ENCODE measurements at places on chromosomes 12 and 14.

- DNase-seq, result no peak
These were observed 52.0 kb downstream of the NOS1 start for GRCh38 chr12:117309276-117309925.

DNA sequence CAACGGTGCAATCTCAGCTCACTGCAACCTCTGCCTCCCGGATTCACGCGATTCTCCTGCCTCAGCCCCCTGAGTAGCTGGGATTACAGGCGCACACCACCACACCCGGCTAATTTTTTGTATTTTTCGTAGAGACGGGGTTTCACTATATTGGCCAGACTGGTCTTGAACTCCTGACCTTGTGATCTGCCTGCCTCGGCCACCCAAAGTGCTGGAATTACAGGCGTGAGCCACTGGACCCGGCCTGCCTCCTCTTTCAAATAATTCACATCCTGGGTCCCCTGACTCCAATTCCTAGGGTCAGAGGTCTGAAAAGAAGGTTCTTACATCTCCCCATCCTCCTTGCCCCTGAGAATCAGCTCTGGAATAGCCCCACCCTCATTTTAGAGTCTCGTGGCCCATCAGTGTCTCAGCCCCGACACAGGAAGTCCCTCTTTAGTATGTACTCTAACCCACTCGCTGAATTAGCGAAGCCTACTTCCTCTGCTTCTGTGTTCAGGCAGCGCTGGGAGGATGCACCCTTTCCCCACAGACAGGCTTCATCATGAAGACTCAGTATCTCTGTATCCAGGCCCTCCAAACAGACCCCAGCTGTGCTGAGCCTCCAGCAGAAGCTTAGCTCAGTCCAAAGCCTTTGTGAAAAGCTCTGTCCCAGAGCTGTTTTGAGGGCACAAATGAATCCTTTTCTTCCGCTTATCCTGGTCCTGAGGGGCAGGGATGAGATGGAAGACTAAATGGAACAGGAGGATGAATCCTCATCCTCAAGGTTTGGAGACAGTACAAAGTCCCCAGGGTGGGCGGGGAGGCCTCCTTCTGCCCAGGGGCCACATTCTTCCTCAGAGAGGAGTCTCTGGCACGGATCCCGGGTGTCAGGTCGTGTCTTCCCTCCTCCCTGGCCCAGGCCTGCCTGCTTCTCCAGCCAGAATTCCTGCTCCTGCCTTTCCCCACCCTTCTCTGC is 3.5 kb downstream of the LPAR5 start:
- no peak for DNase-seq

GRCh38 chr12:90953956-90954421 is 987 bp downstream of the CCER1 start:
- DNase-seq, result no peak

GRCh38 chr12:67747869-67748742 is 99.6 kb downstream of the DYRK2 start:
- no peak for DNase-seq

DNA sequence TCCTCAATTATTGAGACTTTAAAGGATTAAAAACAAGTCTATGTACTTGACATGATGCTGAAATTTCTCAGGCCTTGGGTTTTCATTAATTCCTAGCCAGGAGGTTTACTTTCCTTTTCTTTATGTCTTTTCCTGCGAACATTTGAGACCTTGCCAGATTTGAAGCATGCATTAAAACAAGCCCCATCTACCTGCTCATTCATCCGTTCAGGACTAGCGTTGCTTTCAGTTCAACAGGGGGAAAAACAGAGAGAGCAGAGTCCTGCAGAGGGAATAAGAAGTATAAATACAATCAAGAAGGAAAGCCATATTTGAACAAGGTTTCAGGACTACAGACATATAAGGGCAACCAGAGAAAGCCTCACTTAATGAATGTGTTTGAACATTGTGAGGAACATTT is 542.4 kb downstream of the DIO2 start:
- no peak for DNase-seq

DNA sequence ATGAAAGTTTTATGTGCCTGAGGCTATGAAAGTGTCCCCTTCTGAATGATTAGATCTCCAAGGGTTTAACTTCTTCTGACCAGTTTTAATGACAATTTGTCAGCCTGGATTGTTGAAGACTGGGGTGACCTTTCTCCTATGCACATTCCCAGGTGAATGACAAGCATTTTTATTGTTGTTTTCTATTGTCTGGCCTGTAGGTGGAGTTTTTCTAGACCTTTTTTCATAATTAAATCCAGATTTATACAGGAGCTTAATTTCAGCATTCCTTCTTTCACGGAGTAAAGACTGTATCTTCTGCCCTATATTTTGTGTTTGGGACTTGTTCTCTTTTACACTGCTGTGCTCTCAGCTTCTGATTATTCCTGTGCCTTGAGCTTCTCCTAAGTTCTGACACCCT is 125.0 kb upstream of the FAR2 start:
- DNase-seq, result no peak

DNA sequence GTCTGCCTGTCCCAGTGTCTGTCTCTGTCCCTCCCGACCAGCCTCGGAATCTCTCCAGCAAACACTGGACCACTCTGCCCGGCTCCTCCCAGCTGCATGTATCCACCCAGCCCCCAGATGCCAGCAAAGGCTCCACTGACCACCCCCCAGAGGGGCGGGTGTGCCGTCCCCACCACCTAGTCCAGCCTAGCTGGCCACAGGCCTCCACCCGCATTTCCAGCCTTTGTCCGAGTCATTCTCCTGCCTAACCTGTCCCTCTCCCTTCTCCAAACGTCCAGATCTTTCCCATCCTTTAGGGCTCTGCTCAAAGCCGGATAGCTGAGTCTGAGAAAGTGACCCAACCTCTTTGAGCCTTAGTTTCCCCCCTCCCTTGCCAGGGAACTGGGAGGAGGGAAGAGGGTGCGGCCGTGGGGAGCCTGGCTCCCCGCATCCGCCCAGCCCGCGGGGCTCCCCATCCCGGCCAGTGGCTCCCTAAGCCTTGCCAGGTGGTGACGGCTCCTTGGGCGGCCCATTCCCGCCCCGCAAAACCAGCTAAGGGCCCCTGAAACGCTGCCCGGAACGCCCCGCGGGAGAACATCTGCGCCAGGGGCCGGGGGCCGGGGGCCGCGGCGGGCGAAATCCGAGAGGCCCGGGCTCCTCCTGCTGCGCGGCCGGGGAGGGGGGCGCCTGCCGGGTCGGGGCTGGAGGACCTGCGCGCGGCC is 34.6 kb upstream of the ANKRD9 start:
- DNase-seq, result no peak

DNA sequence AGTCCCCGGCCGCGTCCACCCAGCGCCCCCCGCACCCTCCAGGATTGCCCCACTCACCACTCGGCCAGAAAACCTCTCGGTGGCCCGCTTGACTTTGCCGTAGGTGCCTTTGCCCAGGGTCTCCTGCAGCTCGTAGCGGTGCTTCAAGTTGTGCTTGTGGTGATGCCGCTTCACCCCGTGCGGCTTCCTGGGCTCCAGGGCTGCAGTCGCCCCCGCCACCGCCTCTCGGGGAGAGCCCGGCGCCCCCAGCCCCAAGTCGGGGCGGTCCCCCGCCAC is 459 bp downstream of the NUAK1 start:
- no peak for DNase-seq

DNA sequence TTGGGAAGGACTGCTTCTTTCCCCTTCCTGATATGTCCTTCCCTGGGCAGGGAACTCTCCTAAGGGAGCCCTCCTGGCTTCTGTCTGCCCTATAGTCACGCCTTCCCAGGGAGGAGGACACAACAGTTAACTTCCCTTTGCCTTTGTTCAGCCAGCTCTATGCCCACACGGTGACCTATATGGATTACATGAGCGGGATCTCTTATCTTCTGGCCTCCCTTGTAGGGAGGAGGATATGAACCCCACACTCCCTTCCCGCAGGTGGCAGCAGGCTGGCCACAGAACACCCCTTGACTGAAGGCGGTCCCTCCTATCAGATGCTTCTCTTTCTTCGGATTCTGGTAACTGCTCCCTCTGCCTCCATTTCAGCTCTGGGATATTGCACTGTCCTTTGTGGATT is 135.6 kb upstream of the MAX start:
- no peak for DNase-seq

DNA sequence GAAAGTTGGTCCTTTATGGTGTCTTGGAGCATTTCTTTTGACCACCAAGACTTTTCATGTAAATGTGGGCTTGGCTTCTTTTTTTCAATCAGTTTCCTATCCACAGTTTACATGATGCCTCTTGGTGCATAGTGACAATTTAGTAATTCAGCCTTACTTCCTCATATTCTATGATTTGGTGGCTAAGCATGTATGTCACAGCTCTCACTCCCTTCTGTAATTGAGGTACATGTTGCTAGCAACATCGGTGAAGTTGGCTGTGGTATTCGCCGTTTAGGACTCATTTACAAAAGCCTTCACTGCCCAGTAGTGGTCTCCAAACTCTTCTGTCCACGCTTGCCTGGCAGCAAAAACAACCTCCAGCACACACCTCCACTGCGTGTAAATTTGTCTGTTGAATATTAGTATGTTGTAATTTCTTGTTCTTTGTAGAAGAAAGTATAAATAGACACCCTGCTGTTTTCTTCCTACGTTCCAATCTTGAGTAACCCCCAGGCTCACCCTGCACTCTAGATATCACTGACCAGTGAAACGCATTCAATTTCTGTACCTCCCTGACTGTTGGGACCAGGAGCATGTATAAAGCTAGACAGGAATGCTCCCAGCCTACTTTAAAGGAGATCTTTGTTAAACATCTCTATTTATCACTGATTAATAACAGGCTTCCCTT is 90.4 kb downstream of the PPP2R5C start:
- no peak for DNase-seq

DNA sequence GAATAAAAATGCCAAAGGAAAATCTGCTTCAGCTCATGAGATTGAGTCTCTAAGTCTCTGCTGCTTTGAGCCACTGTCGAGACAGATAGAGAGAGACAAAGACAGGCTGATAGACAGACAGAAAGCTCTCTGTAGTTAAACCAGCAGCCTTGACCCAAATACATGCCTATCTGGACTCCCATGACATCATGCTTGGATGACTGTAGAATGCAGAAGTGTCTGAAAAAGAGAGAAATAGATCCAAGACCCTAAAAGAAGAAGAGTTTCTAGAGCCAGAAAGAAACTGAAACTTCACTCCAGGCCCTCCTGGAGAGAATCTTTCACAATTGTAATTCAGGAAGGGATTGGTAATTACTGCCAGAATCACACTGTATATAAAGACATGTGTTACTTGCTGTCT is 122.6 kb upstream of the PLXNC1 start:
- no peak for DNase-seq

DNA sequence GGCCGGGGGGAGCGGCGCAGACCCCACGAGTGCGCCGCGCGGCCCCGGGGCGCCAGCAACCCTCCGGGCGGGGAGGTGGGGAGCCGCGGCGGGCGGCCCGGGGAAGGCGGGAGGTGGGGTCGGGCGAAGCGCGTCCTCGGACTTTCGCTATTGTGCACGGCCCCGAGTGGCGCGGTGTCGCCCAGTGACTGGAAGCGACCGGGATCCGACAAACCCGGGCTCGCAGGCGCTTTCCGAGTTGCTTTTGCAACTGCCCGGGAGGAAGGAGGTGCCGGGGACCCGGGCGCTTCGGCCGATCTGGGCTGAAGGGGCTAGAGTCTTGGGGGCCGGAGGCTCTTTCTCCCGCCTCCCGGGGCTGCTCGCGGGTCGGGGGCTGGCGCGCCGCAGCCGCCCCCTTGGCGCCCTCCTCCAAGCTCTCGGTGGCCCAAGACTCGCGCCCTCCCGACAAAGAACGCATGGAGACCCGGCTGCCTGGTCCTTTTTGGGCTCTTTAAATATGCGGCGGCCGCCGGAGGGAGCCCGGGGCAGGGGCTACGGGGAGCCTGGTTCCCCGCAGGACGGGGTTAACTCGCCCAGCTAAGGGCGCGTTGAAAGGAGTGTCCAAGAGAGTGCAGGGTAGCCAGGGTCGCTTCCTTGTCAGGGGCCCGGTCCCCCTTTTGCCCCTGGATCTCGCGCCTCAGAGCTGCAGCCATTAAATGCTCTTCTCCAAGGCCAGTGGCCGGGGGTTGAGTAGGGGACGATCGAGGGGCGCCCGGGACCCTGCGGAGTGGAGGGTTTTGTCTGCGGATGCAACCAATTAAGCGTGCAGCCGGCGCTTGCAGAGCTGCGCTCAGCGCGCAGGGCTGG is 1.4 kb downstream of the HMGA2 start:
- no peak for DNase-seq

- no peak for DNase-seq
These were observed 60.7 kb downstream of the POLR3B start for GRCh38 chr12:106417926-106418910.

- DNase-seq, result no peak
These were observed 627 bp downstream of the TESC start for GRCh38 chr12:117098361-117099217.

DNA sequence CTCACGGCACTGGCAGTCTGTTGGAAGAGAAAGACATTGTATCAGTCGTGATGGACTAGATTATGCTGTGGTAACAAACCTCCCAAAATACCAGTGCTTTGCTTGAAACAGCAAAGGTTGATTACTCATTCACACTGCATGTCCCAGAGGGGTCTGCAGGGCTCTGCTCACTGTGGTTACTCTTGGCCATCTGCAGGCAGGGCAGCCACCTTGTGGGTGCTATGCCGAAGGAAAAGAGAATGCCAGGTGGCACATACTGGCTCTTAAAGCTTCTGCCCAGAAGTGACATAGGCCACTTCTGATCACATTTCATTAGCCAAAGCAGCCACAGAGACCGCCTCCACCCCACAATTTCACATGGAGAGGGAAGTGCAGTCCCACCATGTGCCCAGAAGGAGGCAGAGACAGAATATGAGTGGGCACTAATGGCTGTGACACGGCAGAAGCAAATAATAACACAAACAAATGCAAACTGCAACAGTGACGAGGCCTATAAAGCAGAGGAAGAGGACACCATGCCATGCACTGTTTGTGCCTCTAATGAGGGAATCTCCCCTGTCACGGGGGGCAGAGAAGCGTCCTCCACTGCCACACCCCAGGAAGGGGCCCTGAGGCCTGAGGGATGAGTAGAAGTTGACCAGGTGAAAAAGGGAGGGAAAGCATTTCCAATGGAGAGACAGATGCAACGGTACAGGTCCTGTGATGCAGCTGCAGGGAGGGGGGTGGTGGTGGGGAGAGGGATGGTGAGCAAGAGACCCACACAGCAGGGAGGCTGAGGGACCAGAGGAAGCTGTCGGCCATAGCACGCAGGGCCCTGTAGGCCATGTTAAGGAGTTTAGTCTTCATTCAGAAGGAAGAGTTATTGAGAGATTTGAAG is 51.7 kb upstream of the KICS2 start:
- DNase-seq, result no peak

GRCh38 chr12:64714551-64714968 is 44.6 kb downstream of the GNS start:
- DNase-seq, result no peak

DNA sequence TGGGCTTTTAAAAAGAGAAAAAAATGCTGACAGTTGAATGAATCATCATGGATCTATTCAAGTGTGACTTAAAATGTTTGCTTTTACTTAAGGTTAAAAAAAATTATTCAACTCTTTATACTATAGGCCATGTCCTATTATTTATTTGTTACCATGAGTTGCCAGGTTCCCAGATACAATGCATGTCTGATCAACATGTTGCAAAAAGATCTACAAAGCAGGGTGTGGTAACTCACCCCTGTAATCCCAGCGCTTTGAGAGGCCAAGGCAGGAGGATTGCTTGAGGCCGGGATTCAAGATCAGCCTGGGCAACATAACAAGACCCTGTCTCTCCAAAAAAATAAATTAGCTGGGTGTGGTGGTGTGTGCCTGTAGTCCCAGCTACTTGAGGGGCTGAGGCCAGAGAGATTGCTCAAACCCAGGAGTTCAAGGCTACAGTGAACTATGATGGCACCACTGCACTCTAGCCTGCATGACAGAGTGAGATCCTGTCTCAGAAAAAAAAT is 460.8 kb downstream of the BCAT1 start:
- DNase-seq, result no peak
